ENCODE measurements at places on chromosomes 1 and 21. TPM values are rescaled to one million over a fixed set of nuclear protein-coding genes. Genes with fewer than 3 reads are reported as not detected.

Gene AQP10
- not detected for total RNA-seq

Gene CR1L
- not detected for total RNA-seq

Gene POLR3C
- 34.7 TPM for total RNA-seq

Gene XCL2
- total RNA-seq: not detected

Gene PDZK1IP1
- total RNA-seq: 8.7 TPM

Gene NTRK1
- 0.18 TPM for total RNA-seq
